Muscle of leg (tissue), 16 donors: ENCODE measurements at places on chromosomes 1 and 21. TPM values are rescaled to one million over a fixed set of nuclear protein-coding genes. Genes with fewer than 3 reads are reported as not detected.

DNA sequence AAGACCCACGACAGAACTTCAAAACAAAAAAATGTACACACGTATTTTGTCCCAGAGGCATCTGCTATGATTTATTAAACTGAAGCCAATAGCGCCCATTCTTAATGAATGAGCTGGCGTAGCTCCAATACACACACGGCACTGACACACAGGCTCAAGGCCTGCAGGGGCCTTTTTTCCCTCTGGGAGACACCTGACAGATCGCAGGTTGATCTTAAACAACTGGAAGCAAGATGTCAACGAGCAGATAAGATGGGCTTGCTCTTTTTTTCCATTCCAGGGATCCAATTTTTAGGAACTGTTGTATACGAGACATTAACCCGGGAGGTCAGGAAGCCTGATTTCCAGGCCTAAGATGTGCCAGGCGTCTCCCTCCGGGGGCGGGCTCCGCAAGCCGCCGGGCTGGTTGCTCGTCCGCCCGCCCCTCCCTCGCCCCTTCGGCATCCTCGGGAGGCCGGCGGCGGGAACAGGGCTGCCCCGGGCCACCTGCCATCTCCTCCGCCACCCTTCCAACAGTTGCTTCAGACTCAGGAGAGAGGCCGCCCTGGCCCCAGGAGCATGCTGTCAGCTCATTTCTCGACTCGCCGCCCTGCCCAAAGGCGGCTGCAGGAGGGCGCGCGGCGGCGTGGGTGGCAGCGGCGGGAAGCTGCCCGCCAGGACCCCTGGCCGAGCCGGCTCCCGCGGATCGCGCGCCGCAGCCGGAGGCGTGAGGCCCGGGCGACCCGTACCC is 735 bp downstream of the TTC13 start:
- peak; percentile 39 for DNase-seq

DNA sequence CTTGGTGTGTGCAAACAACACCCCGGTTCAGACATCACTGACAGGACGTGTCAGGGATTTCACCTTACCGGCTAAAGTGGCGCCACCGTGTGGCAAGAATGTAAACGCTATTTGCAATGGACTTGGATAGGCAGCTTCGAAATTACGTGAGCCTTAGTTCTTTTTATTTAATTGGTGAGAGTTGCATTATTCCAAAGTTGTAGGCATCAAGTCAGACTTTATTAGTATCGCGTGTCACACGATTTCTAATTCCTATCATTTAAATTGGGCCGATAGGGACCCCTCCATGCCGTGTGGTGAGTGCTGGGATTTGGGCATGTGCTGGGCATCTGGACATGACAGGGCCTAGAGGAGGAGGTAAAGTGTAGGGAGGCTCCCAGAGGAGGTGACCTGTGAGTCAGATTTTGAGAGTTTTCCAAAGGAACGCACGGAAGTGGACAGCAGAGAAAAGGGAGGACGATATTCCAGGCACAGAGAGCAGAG is 14.5 kb upstream of the CPT2 start:
- peak; percentile 82 for DNase-seq

DNA sequence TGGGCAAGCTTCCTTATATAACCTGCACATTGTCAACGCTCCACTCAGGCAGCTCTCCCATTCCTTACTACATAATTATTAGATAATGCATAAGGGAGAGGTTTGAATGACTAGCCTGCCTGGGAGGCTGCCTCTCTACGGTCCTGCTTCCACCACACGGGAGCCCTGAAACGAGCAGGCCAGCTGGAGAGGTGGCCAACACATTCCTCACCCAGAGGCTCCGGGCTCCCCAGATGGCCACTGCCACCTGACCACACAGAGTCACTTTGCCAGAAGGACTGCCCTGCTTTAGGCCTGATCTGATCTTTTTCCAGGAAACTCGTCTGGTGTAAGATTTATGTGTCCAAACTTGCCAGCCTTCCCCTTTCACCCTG is 27.9 kb downstream of the HIVEP3 start:
- peak; percentile 18 for DNase-seq

DNA sequence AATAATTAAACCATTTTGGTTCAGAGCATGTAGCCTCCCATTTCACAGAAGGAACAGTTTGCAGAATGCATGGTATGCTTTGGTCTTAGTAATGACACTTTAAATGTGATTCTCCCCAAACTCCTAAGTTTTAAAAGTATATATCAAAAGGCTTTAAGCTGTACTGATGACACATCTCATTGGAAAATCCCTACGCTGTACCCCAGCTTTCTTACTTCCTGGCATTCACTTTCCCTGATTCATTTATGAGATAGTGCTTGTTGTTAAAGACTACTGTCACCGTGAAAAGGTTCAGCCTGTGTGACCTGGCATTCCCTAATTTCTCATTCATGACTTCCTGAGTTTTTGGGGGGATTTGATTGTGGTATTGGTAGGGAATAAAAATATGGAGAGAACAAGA is 53.4 kb downstream of the MPZL1 start:
- DNase-seq, result no peak

- DNase-seq, result no peak
These were observed 75.6 kb upstream of the SLC2A1 start for GRCh38 chr1:43034195-43034658.

GRCh38 chr1:50704126-50704525 is 255.9 kb downstream of the FAF1 start:
- DNase-seq, result peak; percentile 40

DNA sequence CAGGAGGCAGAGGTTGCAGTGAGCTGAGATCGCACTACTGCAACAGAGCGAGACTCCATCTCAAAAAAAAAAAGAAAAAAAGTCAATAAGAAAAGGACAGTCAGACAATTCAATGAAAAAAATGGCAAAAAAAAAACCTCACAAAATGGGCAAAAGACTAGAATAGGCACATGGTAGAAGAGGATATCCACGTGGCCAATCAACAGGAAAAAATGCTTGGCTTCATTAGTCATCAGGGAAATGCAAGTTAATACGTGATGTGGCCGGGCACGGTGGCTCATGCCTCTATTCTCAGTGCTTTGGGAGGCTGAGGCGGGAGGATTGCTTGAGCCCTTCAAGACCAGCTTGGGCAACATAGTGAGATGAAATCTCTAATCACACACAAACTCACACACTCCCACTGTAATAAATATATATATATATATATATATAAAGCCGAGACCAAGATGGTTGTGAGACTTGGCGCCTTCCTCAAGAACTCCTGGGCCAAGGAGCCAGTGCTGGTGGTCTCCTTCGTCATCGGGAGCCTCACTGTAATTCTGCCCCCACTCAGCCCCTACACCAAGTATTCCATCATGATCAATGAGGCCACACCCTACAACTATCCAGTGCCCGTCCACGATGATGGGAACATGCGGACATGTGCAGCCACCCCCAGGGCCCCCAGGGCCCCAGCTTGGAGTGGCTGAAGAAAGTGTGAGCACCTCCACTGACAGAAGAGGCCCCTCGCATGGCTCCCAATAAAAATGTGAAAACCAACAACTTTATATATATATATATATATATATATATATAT is 22.9 kb upstream of the LEFTY2 start:
- DNase-seq, result no peak

- no peak for DNase-seq
These were observed 599 bp downstream of the MRPL24 start for GRCh38 chr1:156740237-156740740.

DNA sequence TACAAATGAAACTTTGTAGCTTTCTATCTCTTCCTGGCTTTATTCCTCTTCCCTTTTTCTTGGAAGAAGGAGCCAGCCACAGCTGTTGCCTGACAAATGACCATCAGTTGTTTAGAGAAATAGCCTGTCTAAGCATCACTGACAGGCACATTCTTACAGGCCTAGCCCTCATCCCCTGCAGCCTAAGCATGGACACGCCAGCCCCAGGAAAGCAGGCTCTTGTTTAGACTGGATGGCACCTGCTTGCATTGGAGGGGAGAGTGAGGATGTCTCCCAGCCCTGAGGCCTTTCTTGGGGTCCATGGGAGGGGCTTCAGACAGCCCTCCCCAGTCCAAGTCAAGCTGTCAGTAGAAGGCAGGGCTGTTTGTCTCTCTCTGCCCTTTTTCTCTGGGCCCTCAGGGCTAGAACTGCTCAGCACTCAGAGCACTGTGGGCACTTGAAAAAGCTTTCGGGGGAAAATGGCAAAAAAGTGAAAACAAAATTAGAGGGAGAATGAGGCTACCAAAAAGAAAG is 282.5 kb upstream of the PLXNA2 start:
- DNase-seq, result no peak

GRCh38 chr1:113403065-113403464 is 12.8 kb downstream of the MAGI3 start:
- DNase-seq, result no peak

DNA sequence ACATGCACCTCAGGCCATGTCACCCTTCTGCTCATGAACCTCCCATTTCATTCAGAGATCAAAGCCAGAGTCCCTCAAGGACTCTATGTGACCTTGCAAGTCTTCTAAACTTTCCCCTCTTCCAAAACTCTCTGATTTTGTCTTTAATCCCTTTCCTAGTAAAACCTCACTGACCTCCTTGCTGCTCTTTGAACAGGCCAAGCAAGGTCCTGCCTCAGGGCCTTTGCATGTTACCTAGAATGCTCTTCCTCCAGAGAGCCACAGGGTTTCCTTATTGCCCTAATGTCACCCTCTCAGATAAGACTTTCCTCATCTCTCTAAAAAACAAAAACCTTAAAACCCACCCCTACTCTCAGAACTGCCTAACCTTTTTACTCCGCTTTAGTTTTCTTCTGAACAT is 26.6 kb downstream of the IL23R start:
- DNase-seq, result no peak

DNA sequence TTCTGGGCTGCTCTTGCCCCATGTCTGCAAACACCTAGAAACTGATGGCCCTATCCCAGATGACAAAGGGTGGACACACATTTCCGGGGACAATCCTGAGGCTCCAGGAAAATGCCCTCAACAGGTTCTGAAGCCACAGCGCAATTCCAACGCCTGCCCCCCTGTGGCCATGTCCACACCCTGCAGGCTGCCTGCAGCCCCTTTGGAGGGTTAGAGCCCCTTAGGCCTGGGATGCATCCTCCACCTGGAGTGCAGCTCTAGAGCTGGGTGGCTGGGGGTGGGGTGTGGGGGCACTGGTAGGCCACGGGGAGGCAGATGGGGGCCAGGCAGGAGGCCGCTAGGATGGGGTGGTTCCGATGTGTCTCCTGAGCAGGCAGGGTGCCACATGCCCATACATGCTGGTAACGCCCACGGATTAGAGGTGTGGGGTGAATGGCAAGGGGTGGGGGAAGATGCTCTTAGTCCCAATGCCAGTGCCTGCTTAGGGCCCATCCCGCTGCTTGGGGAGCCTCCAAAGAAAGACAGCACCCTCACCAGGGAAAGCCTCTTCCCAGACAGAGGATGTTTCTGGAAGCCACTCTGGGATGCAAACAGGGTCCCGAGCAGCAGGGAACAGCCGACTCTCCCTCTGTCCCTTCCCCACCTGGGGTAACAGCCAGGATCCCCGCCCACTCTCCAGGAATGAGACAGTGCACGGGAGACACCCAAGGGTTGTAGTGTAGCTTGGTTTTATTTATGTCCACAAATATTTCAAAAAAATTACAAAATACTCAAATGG is 34.0 kb downstream of the SLC45A1 start:
- DNase-seq, result no peak

GRCh38 chr1:163076981-163077761 is 8.0 kb downstream of the RGS4 start:
- DNase-seq, result no peak

GRCh38 chr1:204105131-204105515 is 32.2 kb downstream of the SOX13 start:
- DNase-seq, result no peak

DNA sequence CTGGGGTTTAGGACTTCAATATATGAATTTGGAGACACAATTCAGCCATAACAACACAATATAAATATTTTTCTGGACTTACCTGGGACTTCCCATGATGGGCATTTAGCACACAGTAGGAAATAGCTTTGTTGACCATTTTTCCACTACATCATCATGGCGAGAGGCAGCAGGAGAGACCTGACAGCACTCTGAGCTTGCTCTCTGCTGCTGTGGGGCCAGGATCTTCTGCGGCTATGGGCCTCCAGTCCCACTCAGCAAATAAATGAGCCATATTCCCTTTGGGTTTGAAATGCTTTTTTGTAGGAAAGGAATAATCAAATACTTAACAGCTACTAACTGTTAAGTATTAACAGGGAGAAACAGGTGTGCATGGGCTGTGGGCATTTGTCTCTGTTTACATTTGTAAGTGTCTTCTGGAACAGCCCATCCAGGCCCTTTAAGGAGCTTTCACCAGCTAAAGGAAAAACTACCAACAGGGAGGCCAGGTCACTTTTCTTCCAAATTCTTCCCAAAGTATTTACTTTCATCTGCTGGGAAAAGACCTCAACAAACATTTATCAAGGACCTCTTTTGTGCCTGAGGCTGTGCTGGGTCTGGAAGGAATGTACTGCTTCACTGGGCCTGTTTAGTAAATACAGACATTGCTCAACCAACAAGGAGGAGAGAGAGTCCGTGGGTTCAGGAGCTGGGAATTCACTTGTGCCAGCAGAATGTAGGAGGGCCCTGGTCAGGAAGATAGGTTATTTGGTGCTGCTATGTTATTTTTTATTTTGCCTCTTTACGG is 133.2 kb downstream of the LRIG2 start:
- DNase-seq, result no peak

DNA sequence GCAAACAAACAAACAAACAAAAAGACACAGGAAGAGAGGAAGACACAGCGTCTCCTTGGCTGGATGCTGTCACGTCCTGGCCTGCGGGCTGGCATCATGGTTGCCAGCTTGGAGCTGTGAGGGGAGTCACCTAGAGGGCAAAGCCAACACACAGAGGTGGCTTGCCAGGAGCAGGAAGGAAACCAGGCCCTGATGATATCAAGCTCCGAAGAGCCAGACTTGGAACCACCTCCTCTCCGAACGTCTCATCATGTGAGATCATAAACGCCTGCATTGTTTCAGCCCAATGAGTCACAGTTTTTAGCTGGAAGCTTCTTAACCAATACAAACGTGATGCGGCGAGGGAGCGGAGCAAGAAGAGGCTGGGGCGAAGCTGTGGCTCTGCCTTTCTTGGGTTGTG is 8.7 kb downstream of the PLA2G2D start:
- DNase-seq, result no peak

DNA sequence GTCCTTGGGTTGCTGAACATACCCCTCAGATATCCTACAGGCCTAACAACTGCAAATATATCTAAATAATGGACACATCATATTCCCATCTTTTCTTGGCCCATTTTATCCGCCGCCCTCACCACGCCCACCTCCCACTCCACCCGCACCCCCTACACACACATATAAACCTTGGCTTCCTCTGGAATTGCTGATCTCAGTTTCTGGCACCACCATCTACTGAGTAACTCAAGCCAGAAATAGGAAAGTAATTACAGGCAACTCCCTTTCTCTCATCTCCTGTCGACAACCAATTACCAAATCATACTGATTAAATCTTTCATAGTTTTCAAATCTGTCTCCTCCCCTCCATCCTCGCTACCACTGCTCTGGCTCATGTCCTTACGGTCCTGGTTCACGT is 4.7 kb downstream of the RGS8 start:
- DNase-seq, result peak; percentile 73

The ERO1B gene
- 2.0 TPM for total RNA-seq

The SLC45A1 gene
- total RNA-seq, result 0.35 TPM

The PRKAB2 gene
- 33.1 TPM for total RNA-seq

The PM20D1 gene
- total RNA-seq, result 0.09 TPM

The NRAS gene
- total RNA-seq, result 46.2 TPM

The SIK1 gene
- 2.7 TPM for total RNA-seq

The PRUNE1 gene
- total RNA-seq, result 19.3 TPM
